SK-N-DZ (cell line): ENCODE measurements at places on chromosomes 2 and 18.
A peak's percentile ranks its signal among the peaks of the same experiment; 100 is the strongest.

DNA sequence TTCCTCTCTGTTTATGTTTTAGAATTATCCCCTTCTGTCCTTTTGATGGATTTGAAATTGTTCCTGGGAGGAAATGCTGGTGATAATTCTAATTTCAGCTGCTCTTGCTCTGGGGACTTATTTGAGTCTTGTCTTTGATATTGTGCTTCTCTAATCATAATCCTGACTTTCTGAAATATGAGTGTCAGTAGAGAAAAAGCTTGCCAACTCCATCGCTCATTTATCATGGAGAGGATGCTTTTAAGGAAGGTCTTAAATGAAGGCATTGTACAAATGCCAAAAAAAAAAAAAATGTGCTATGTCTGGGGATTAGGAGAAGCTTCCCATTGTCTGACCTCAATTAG is 159.5 kb downstream of the NYAP2 start:
- no peak for DNase-seq

DNA sequence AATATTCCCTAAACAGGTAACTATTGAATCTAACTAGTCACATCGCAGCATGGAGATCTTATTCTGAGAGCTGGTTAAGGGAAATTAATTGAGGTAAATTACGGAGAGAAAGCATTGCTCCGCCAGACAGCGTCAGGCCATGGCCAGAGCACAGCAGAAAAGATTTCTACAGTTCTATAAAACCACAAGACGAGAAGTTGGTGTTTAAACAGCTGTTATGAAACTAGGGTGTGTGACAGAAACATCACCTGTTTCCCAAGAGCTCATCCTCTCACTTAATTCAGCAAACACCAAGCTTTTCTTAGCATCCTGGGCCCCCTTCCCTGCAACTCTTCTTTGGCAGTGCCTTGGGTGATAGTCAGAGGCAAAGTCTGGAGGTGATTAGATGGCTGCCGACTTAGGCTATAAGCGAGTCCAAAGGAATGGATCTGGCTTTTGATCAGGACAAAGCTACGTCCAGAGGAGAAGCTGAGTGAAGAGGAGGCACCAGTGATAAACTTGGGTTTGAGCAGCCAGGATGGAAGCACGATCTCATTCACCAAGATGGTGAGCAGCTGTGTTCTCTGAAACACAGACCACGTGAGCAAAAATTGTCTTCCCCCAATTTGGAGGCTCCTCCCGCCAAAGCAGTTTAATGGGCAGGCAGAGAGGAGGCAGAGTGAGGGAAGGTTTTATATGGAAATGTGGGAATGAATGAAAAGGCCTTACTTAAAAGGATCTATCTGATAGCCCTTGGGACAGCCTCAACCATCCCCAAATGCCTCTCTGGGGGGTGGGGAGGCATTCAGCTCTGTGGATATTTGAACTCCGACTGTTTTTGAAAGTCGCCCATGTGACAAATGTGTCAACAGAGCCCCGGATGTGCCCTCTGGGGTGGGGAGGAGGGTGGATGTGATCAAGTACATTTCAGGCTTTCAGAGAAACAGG is 57.8 kb downstream of the PKDCC start:
- no peak for DNase-seq

DNA sequence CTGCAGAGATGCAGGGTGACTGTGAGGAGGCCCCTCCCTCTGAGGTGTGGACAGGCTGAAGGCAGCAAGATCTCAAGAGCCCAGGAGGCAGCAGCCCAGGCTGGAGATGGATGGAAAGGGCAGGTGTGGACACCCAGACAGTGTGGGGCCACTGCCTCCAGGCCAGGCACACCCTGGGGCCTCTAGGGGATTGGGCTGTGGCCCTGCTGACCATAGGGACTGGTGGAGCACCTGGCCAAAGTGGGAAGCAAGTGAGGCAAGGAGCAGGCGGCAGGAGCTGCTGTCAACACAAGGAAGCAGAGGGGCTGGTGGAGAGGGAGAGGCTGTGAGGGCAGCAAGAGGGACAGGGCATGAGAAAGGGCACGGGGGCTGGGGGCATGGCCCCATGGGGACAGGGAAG is 10.8 kb downstream of the SNED1 start:
- no peak for DNase-seq

DNA sequence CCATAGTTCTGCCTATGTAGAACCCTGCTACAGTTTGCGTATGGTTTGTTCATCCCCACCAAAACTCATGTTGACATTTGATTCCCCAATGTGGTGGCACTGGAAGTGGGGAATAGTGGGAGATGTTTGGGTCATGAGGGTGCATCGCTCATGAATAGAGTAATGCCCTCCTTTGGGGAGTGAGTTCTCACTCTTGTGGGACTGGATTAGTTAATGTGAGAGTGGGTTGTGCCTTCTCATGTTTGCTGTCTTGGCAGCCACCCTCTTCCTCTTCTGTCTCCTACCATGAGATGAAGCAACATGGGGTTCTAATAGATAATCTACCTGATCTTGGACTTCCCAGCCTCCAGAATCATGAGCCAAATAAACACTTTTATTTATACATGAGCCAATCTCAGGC is 237.2 kb upstream of the APCDD1 start:
- DNase-seq = no peak

GRCh38 chr2:205680903-205681302 is 1.4 kb upstream of the NRP2 start:
- peak; percentile 63 for DNase-seq

- DNase-seq = no peak
Measured at GRCh38 chr18:23099621-23100020, 35.7 kb upstream of the CABLES1 start.

- no peak for DNase-seq
Measured at GRCh38 chr2:220521551-220521950, 894.1 kb downstream of the SLC4A3 start.

DNA sequence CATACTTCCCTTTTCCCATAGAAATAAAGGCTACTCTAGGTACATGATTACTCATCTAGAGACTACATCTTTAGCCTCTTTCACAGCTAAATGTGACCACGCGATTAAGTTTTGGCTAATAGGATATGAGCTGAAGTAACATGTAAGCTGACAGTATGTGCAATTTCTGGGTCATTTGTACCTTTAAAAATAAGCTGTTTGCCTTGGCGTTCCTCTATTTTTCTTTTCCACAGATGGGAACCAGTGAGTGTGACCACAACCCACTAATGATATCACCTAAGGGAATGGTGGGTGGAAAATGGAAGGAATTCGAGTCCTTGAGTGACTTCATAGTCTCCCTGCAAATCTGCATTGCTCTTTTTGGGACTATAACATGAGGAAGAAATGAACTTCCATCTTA is 11.7 kb upstream of the NABP1 start:
- DNase-seq = no peak

DNA sequence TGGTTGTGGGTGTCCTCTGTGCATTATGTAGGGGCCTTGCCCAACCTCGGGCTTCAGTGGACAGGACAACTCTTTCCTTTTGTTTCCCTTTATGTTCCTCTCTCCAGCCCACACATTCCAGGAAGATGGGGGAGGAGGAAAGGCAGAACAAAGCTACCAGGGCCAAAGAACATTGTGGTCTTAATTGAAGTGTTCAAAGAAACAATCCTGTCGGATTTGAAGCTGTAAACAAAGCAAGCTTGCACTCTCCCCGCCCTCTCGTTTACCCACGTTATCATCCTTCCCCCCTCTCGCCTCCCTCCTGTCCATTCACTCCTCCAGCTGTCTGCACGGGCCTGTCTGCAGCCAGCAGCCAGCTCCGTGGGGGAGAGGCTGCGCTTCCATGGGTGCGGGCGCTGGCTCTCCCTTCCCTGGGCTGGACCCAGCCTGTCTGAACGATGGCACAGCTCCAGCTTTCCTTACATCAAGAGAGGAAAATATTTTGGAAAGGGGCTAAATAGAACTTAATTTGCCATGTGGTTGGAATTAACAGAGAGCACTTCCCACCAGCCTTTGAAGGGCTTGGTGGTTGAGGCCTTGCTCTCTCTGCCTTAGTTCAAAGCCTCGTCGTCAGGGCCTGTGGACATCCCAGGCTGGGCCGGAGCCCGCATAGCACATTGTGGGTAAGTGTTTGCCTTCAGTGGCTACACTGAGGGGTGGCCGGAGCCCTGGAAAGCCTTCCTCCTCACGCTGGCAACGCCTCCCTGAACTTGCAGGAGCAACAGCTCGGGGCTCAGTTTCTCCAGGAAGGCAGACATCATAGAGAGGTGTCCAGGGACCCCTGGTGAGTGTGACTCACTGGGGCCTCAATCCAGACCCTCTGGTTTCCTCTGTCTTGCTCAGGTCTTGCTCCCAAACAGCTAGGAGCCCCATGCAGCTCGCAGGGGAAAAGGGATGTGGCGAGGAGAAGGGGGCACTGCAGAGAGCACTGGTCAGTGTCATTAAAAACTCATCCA is 60.6 kb upstream of the HS6ST1 start:
- no peak for DNase-seq

GRCh38 chr2:204877691-204878090 is 332.4 kb downstream of the PARD3B start:
- DNase-seq = no peak

- DNase-seq = no peak
Measured at GRCh38 chr2:82839036-82839435, 1620.0 kb downstream of the SUCLG1 start.

DNA sequence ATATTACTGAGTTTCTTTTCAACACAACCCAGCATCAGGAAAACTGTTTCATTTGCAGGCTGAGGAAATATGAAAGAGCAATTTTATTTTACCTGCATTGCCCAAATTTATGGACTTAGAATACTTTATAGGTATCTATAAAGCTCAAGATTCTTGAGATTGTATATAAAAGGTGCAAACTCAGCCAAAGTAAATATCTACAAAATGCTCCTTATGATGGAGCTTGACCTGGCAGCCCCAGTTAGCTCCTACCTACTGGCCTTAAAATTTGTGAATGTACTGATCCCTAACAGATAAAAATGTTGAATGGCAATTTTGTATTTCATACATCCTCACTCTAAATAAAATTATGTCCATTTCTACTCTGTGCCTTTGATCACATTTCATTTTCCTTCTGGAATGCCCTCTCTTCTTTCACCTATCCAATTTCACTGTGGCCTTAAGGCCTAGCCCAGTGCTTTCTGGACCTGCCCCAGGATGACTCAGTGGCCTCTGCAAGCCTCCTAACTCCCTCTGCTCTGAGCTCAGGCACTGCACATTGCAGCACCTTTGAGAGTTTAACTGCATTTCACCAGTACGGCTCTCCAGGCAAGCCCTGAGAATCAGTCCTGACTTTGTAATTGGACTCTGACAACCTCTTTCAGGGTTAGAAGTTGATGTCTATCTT is 125.9 kb downstream of the ANTXR1 start:
- DNase-seq = no peak

- DNase-seq = no peak
Measured at GRCh38 chr2:175107146-175107545, 60.9 kb downstream of the ATF2 start.

- no peak for DNase-seq
Measured at GRCh38 chr2:54308186-54308585, 52.2 kb upstream of the TSPYL6 start.

- DNase-seq = no peak
Measured at GRCh38 chr2:43174368-43174916, 52.0 kb downstream of the ZFP36L2 start.

DNA sequence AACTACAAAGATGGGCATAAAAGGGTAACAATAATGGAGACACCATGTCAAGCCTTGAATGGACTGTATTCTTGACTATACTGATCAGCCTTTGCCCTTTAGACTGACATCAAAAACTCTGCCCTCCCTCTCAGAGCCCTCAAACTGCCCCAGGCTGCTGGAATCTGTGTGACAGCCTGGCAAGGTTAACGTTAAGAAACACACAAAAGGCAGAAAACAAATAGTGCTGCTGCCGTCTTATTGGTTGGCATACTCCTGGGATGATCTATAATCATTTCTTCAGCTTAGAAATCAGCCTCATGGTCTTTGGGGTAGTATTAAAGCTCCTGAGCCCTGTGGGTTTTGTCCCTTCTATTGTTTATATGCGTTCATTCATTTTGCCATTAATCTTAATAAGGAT is 338.0 kb downstream of the DCC start:
- no peak for DNase-seq

GRCh38 chr2:118812552-118812951 is 34.9 kb downstream of the EN1 start:
- DNase-seq = no peak

DNA sequence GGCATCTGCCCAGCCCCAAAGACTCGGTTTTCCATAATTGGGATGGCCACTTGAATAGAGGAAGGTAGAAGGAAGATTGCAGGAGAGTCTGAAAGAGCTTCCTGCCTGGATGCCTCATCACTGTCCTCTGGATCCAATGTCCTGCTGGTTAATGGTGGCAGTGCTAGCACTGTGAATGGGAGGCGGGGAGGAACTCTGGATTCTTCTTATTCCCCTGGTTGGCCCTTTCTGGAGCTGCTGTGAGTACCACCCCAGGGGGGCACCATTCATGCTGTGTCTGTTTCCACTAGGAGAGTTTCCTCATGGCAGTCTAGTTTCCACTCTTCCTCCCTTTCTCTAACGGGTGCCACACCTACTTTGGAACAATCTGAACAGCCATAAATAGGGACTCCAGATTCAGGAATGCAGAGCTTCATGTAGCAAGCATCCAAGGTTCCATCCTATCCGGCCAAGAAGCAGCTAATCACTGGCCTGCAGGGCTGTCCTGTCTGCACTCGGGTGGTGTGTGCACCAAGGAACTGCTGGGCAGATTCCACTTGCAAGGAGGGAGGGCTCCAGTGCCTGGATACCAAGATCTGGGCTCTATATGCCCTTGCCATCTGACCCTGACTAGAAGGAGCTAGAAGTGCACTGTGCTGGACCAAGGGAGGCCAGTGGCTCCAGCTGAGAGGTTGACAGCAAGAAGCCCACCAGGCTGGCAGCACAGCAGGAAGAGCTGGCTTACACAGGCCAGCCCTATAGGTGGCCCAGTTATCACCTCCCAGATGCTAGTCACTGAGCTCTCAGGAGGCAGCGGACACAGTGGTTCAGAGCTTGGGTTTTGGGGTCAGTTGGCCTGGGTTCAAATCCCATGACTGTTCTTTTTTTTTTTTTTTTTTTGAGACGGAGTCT is 4.6 kb upstream of the ATOH8 start:
- no peak for DNase-seq

- no peak for DNase-seq
Measured at GRCh38 chr2:59920961-59921360, 632.5 kb downstream of the BCL11A start.
